Ecto neural progenitor cell (in vitro differentiated cells): ENCODE measurements at places on chromosomes 2 and 18.

- no peak for DNase-seq
These were observed 10.2 kb downstream of the ZBTB14 start for GRCh38 chr18:5285326-5285725.

GRCh38 chr18:61334491-61334850 lies 1.2 kb downstream of the CDH20 start:
- no peak for DNase-seq

DNA sequence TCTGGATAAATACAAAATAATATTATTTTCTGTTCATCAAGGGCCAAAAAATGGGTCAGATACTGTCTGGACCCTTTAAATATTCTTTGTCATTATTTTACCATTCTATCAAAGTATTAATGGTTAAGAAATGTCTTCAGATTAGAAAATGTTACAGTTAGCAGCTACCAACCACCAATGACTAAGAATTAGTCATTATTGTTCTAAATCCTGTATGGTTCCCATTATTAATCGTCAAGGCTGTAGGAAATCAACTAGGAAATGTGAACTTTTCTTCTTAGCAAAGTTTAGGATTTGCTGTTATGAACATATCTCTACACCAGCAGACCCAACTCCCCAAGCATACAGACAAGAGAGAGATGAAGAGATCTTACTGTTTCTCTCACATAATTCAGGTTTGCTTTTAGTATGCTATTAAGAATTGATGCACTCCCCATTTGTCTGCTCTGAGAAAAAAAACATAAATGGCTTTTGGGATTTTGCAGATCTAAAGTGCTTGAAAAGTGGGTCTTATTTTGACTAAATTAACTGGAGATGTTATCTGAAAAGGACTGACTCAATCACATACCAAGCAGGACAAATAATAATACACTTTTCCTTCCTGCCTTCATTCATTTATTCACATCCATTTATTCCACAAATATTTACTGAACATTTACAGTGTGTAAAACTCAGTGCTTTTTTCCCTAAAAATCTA lies 147.7 kb downstream of the PPP1R1C start:
- DNase-seq: no peak

DNA sequence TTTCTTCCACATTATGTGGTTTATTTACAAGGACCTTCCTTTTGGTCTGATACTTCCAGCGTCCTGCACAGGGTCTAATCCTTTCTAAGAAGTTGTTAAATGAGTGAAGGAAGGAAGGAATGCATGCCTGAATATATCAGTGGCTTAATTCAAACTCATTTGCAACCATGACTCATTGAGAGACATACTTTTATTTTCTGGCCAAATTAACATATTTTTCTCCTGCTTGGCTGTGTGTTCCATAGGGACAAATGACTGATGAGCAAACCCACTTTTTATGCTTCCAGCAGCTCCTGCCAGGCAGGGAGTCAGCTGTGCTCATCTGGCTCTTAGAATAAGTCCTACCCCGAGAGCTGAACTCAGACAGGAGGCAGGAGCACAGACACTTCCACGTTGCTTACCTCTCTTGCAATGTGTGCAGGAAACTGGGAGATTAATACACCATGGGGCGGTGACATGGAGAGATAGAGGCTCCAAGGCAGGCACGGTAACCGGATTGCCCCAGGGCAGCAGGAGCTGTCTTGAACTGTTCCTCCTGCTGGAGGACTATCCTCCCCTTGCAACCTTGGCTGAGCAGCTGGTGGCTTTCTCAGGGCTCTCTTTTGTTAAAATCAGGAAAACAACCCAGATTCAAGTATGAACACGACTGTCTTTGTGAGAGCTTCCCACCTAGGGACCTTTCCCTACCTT lies 667.5 kb upstream of the HS6ST1 start:
- no peak for DNase-seq

DNA sequence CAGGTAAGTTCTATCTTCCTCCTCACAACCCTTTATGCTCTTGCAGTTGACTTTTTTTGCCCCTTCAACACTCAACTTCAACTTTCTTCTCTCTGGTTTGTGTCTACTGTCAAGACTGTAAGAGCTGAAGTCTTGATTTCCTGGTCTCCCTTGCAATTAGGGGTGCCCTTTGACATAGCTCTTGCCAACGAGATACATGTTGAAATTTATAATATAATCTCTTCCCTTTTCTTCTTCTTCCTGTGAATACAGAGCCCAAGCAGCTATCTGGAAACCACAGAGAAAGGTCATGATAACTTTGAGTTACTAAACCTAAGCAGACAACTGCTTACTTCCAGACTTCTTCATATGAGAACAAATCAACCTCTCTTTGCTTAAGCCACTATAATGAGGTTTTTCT lies 163.5 kb downstream of the MC4R start:
- DNase-seq: no peak

- DNase-seq: no peak
These were observed 3.6 kb downstream of the SH2D6 start for GRCh38 chr2:85422072-85422457.

DNA sequence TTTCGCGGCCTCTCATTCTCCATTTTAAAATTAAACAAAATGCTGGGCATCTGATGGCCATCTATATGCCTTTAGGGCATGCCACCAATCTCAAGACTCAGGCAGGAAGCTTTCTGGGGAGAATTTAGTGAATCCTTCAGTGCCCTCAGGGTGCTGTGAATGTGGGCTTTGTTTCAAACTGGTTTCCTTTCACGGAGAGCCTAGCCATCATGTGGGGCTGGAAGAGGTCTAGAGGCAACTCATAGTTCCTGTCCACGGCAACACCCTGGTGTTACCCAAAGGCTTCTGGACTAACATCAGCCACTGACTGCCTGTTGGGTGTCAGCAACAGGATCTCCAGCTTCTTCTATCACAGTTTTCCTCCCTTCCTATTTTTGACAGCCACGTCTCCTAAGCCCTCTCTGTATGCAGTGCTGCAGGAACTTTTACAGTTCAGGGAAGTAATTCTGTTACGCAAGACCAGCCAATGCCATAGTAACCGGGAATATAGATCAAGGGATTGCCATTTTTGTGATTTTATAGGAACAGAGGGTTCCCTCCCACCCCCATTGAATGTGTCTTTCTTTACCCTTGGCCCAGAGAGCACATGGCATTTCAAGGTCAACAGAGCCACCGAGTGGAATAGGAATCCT lies 7.9 kb upstream of the WDR33 start:
- no peak for DNase-seq

GRCh38 chr2:54013996-54014395 lies 43.2 kb upstream of the PSME4 start:
- no peak for DNase-seq

- DNase-seq: no peak
These were observed 26.0 kb upstream of the NPAS2 start for GRCh38 chr2:100793982-100794381.

GRCh38 chr2:19651466-19651865 lies 250.3 kb downstream of the TTC32 start:
- no peak for DNase-seq

- no peak for DNase-seq
These were observed 1178.7 kb downstream of the SUCLG1 start for GRCh38 chr2:83280391-83280790.

- DNase-seq: no peak
These were observed 15.1 kb downstream of the SPTBN1 start for GRCh38 chr2:54471221-54471711.

DNA sequence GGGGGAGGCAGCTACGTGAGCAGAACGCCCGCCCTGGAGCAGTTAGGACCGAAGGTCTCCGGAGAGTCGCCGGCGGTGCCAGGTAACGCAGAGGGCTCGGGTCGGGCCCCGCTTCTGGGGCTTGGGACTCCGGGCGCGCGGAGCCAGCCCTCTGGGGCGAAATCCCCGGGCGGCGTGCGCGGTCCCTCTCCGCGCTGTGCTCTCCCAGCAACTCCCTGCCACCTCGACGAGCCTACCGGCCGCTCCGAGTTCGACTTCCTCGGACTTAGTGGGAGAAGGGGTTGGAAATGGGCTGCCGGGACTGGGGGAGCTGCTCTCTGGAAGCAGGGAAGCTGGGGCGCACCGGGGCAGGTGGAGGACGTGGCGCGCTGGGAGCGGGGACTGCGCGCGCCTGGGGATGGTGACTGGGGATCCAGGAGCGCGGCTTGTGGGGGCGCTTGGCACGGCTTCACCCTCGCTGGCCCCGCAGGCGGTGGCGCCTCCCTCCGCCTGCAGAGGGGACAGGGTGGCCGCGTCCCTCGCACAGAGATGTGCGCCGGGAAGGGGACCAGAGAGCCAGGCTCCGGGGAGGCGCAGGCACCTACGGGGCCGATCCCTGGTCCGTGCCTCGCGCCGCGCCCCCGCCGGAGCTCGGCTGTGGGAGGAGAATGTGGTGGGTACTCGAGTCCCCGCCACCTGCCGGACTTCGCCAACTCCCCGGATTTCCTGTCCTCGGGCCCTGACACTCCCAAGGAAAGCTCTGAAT lies 688 bp downstream of the CDH20 start:
- DNase-seq: peak; percentile 67

DNA sequence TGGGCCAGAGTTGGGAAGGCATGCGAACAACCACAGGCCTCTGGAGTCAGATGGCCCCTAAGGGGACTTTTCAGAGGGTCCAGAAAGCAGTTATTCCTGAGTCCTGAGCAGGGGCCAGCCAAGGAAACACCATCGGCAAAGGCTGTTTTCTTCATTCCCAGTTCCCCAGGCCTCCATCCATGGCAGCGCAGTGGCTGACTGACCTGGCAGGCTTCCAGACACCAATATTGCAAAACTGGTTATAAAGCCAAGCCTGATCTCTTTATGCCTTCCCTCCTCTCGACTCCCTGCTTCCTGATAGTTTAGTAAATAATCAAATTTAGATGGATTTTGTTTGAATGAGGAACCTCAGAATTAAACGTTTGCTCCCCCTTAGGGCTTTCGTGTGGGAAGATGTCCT lies 133.4 kb upstream of the ITGA6 start:
- no peak for DNase-seq

GRCh38 chr2:239950144-239951128 lies 74.7 kb downstream of the NDUFA10 start:
- no peak for DNase-seq

- DNase-seq: peak; percentile 55
These were observed 652 bp downstream of the NEU4 start for GRCh38 chr2:241809383-241810306.

DNA sequence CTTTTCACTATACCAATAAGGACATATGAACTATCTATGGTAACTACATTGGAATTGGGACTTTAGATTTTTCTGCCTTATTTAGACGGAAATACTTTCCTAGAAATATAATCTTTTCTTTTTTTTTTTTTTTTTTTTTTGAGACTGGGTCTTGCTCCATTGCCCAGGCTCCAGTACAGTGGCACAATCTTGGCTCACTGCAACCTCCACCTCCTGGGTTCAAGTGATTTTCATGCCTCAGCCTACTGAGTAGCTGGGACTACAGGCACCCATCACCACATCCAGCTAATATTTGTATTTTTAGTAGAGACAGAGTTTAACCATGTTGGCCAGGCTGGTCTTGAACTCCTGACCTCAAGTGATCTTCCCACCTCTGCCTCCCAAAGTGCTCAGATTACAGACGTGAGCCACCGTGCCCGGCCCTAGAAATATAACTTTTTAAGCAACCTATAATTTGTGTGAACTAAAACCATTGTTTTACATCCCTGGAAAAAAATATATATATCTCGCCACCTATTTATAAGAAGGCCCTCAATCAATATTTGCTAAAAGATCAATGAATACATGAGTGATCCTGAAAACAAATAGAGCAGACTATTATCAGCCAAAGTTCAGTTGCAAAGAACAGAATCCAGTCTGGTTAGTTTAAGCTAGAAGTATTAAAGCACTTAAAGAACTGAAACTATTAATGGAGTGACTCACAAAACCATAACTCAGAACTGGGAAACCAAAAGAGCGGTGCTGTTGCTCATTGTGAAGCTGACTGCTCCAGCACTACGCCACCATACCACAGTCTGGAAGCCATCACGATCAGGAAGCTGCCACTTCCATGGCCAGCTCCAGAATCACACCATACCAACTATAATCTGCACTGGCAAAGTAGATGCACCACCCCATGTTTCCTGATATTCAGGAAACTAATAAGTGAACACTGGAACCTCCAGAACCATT lies 8.4 kb upstream of the HNRNPLL start:
- DNase-seq: no peak

- no peak for DNase-seq
These were observed 3.2 kb downstream of the UBE2E3 start for GRCh38 chr2:180983468-180984242.

DNA sequence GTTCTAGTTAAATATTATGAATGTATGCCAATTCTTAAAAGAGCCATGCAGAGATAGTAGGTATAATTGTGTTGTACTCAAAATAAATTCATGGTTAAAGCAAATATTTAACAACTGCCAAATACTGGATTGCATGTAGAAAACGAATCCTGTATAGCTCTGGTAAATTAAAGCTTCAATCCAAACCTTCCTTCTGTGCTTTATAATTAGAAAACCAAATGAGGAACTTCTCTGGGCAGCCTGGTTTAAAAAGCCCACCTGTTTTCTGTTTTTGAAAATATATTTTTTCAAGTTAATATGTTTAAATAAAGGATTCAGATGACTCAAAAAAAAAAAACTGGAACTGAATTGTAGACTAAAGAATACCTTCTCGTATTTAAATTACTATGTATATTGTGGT lies 48.3 kb upstream of the ITGA4 start:
- no peak for DNase-seq

GRCh38 chr2:174716785-174717184 lies 47.5 kb downstream of the CHRNA1 start:
- no peak for DNase-seq

DNA sequence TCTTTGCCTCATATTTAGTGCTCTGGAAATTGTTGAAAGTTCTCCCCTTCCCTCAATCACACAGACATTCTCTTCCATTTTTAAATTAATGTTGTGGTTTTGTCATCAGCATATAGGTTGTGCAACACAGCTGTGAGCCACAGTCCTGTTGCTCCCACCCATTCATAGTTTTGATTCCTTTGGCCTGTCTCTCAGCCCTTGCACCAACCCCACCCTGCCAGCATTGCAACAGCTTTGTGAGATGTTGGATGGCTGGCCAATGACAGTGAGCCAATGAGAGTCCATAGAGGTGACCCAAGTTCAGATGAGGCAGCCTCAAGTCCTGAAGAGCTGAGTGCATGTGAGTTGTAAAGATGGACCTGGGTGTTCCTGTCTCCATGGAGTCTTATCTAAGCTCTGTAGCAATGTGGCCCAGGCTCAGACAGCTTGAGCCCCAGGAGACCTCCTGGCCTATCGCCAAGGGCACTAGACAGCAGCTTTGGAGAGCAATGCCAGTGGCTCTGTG lies 775.5 kb downstream of the RNF144A start:
- no peak for DNase-seq

GRCh38 chr2:65727816-65728215 lies 295.4 kb upstream of the SPRED2 start:
- DNase-seq: no peak

GRCh38 chr2:88827821-88828220 lies 136.3 kb downstream of the RPIA start:
- DNase-seq: no peak

DNA sequence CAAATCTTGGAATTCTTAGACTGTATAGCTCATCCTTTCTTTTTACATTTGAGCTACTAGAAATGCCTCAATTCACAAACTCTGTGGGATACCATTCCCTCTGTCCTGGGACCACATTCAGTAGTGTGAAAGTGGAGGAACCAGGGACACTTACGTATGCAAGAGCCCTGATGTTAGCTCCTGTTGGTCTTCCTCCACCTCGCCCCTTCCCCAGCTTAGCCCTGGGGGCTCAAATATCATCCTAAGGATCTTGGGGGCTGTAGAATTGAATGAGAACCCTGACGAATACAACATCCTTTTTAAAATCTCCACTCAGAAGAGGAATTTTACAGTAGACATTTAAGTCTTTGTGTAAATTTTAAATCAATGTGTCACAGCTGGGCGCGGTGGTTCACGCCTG lies 65.2 kb upstream of the RAPH1 start:
- DNase-seq: no peak
